Activated CD4-positive, alpha-beta T cell treated with anti-CD3 and anti-CD28 coated beads, Interleukin-2, amount 10 ng/mL, durations not matched to agents 24 days and 14 days (primary cell): ENCODE measurements at places on chromosomes 11 and 22. TPM values are rescaled to one million over a fixed set of nuclear protein-coding genes. Genes with fewer than 3 reads are reported as not detected.

GRCh38 chr11:30426781-30427180 is 103.9 kb downstream of the ARL14EP start:
- no peak for DNase-seq

DNA sequence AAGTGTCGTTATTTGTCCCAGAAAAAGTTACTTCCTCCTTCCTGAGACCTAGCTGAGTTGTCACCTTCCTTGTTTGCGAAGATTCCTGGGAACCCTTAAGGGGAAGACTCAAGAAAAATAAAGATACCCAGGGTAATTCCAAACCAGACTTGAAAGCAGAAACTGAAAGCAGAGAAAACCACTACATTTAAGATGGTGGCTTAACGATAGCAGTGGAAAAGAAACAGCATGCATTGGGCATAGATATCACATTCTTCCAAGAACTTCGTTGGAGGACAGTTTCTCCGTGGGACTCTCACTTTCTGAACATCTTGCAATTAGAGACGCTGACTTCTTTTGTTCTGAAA is 89.1 kb downstream of the FAM76B start:
- peak; percentile 78 for DNase-seq

The SLC17A6 gene
- not detected in 2 replicates for total RNA-seq

- DNase-seq, result no peak
Observed at GRCh38 chr11:5007561-5007960, 12.9 kb downstream of the OR51L1 start.

The C22orf42 gene
- not detected in 2 replicates for total RNA-seq

- no peak for DNase-seq
Observed at GRCh38 chr11:92528001-92528400, 303.4 kb downstream of the FAT3 start.

The DDI1 gene
- total RNA-seq, result not detected in 2 replicates

GRCh38 chr11:125141686-125142535 is 22.6 kb upstream of the PKNOX2 start:
- DNase-seq, result peak; percentile 87

The TRIM51G gene
- not detected in 2 replicates for total RNA-seq

DNA sequence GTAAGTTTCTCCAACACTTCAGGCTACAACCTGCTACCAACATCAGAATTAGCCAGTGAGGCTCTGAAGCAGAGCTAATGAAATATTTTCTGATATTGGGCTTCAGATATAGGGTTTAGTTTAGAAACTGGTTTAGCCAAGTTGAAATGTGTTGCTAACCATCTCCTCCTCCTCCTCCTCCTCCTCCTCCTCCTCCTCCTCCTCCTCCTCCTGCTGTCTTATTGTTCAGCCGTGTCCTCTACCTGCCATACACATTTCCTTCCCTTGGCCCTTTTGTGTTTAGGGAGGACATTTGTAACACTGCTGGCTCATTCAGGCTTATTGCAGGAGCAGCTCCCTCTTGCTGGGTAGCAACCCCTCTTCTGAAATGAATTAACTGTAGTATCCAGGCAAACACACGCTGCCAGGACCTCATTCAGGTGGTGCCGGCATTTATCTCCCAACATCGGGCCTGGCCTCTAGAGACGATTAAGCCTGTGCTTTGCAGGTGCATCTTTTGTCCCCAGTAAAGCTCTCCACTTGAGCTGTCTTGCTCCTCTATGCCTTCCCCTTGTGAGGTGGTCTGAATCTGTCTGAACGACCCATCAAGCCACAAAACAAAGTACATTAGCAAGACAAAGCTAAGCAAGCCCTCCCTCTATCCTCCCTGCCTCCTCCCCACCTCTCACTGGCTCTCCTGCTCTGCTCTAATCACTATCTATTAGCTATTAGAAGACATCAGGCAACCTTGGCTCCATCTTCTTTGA is 82.9 kb downstream of the KCNJ1 start:
- no peak for DNase-seq

DNA sequence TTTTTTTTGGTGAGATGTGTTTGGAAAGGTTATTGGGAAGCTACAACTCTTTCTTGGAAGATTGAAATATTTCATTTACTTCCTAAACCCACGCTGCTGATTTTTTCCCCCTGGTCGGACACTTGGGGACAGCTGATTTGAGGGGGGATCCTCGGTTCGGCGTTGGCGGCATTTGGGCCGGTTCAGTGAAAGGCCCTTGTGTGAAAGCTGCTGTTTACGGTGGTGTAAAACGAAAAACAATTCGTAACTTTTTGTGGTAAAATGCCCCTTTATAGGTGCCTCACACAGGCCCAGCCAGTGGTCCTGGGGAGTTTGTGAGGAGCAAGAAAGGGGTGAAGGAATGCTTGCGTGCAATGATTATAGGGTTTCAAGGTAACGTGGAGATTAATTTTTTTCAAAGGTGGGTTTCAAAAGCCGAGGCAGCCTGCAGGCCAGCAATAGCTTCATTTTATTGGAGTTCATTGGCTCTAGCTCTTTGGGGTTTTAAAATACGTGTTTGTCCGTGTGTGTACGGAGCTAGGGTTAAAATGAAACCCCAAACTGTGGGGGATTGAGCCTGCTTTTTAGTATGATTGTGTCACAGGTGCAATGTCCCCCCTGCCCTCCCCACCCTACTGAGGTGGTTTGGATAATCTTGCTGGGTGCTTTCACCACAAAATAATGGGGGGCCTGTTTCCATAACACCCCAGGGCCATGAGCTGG is 77.2 kb upstream of the PPARA start:
- no peak for DNase-seq

The DYNC2H1 gene
- total RNA-seq, result 0.30 and 0.64 TPM in 2 replicates

DNA sequence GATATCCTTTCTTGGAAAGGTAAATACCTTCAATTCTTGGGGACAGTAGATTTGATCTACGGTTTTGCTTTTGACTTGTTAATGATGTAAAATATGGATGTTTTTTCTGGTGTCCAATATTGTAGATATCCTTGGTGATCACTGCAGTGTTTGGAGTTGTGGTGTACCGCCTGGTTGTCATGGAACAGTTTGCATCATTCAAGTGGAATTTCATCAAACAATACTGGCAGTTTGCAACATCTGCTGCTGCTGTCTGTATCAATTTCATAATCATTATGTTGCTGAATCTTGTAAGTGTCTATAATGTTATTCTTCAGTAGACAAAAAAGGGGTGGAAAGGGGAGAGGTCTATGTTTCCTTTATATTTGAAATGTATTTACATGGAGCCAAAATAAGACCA is 27.4 kb upstream of the MUC15 start:
- DNase-seq, result no peak

GRCh38 chr11:132864811-132865576 is 667.3 kb downstream of the OPCML start:
- DNase-seq, result no peak

The OR10A2 gene
- total RNA-seq, result not detected in 2 replicates

- DNase-seq, result no peak
Observed at GRCh38 chr11:78552881-78553280, 21.8 kb downstream of the NARS2 start.

DNA sequence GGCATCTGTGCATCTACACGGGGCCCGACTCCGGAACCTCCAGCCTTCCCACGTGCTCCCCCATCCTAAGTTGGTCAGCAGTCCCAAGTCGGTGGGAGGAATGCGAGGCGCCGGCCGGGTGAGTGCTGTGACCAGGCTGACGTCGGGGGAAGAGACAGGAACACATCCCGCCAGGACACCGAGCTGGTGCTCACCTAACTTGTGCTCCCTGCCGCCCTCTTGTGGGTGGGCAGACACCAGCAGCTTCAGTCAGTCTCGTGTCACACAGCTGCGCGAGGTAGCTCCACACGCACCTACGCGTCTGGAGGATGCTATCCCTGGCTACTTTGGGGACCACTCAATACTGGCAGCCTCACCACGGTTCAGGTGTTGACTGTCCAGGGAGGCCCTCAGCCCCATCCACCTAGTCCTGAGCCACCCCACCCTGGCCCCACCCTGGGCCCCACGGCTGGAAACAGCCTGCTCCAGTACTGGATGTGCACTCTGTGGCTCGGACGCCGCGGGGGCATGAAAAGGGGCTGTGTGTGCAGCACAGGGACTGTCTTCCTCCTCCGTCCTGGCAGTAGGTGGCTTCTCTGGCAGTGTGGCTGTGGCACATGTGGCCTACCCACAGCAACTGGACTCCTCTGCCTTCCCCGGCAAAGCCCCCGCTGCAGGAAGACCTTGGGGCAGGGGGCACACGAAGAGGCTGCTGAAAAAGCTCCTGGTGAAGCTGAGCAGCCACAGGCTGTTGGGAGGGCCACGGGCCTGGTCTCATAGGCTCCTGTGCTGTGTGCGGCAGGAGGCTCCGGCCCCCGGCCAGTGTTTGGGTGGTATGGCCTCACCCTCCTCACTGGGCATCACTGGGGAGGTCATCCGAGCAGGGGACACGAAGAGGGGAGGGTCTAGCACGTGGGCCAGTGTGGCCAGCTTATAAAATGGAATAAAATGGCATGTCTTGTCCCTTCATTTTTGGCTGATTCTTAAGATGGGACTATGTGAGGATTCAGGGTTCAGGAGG is 11.2 kb upstream of the BID start:
- DNase-seq, result peak; percentile 91

GRCh38 chr11:35583126-35583525 is 35.1 kb upstream of the FJX1 start:
- DNase-seq, result no peak

The ALDH3B2 gene
- total RNA-seq, result not detected in 2 replicates

DNA sequence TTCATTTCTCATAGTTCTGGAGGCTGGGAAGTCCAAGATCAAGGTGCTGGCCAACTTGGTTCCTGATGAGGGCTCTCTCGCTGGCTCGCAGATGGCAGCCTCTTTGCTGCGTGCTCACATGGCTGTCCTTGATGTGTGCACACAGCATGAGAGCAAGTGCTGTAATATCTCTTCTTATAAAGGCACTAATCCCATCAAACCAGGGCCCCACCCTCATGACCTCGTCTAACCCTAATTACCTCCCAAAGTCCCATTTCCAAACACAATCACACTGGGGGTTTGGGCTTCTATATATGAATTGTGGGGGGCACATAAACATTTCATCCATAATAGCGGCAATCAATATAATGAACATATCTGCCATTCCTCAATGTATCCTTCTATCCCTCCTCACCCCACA is 1062.1 kb downstream of the BRD1 start:
- DNase-seq, result no peak
